Spinal cord (tissue), 10 donors: ENCODE measurements at places on chromosomes 4 and X. TPM values are rescaled to one million over a fixed set of nuclear protein-coding genes. Genes with fewer than 3 reads are reported as not detected.

Gene UCHL1
- polyA plus RNA-seq: 1,287 TPM

Gene MAGED2
- 466 TPM for polyA plus RNA-seq

Gene NAP1L2
- 74.7 TPM for polyA plus RNA-seq

Gene PSMD10
- 87.3 TPM for polyA plus RNA-seq

Gene KIAA1210
- 0.11 TPM for polyA plus RNA-seq

Gene USP51
- polyA plus RNA-seq: 7.0 TPM
